ENCODE measurements at places on chromosomes 1 and 21. TPM values are rescaled to one million over a fixed set of nuclear protein-coding genes. Genes with fewer than 3 reads are reported as not detected.

The RAB13 gene
- polyA plus RNA-seq, result 161 TPM

The MYBPH gene
- 0.21 TPM for polyA plus RNA-seq

The SH3D21 gene
- 19.3 TPM for polyA plus RNA-seq

The ANGPTL7 gene
- polyA plus RNA-seq, result 0.10 TPM

The PGLYRP3 gene
- polyA plus RNA-seq, result not detected

The C1QC gene
- polyA plus RNA-seq, result 14.8 TPM

The FMO1 gene
- polyA plus RNA-seq, result 90.3 TPM

The MYOG gene
- 0.23 TPM for polyA plus RNA-seq

The CCDC190 gene
- polyA plus RNA-seq, result not detected

The UCK2 gene
- polyA plus RNA-seq, result 22.3 TPM

The PDZK1 gene
- polyA plus RNA-seq, result 4.1 TPM

The CACNA1S gene
- 0.03 TPM for polyA plus RNA-seq

The RHD gene
- 3.8 TPM for polyA plus RNA-seq

The SASS6 gene
- 9.4 TPM for polyA plus RNA-seq

The PLPPR5 gene
- 1.7 TPM for polyA plus RNA-seq

The MSH4 gene
- 0.35 TPM for polyA plus RNA-seq

The HSD11B1 gene
- 0.17 TPM for polyA plus RNA-seq

The TTC22 gene
- polyA plus RNA-seq, result 8.6 TPM

The DNAH14 gene
- 21.3 TPM for polyA plus RNA-seq

The LCE4A gene
- polyA plus RNA-seq, result not detected

The SPRR2F gene
- not detected for polyA plus RNA-seq

The C1orf94 gene
- polyA plus RNA-seq, result not detected

The ADAM30 gene
- polyA plus RNA-seq, result not detected

The HSPB7 gene
- 5.7 TPM for polyA plus RNA-seq
